ENCODE measurements at places on chromosomes 5 and 9.

DNA sequence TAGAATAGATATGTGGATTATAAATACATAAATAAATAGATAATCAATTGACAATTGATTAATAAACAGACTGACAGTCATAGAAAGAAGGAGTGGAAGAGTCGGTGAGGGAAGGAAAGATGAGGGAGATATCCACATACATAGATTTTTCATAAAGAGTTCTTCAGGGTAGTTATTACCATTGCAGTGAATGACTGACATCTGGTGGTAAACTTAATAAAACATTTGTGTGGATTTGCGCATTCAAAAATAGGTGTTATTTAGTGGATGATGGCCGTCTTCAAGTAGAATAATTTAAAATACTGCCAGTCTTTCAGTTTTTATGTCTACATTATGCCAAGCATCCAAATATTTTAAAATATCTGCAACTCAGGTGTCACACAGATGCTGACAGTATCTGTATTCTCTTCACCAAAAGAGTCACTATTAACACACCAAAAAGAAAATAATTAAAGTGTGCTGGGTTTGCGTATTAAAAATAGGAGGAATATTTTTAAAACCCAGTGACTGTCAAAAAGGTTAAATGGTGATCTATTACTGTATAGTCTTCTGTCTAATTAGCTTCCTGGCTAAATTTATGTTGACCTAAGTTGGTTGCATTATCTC, 78.8 kb downstream of the GIN1 start:
- peak; percentile 34 for DNase-seq

DNA sequence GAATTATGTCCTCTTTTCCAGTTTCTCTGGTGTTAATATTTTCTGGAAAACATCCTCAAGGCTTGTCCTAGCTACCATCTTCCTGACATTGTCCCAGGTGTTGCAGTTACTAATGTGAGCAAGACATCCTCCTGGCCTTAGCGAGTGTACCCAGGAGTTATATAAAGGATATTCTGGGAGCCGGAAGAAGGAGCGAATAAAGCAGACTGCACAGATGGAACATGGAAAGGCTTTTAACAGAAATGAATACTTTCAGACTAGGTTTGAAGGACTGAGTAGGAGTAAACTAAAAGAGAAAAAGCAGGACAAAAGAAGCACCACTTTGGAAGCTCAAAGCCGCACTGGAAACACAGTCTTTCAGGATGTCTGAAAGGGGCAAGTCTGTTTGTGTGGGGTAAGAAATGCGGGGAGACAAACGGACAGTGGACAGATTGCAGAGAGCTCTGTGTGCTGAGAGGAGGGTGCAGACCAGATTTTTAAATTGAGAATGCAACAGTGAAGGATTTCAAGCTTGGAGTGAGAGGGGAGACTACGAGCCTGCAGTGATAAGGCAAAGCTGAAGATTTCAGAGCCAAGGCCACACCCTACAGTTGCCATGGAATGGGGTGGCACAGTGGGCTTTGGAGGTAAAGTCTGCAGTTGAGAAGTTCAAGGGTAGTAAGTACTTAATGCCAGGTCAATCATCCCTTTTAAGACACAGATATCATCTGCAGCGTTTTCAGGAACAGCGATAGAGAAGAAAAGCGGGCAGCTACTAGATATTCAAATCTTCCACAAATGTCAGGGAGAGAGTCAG, 94.1 kb upstream of the TAF11L2 start:
- DNase-seq, result no peak

- no peak for DNase-seq
These were observed 30.0 kb downstream of the POLR1E start for GRCh38 chr9:37515620-37516258.

DNA sequence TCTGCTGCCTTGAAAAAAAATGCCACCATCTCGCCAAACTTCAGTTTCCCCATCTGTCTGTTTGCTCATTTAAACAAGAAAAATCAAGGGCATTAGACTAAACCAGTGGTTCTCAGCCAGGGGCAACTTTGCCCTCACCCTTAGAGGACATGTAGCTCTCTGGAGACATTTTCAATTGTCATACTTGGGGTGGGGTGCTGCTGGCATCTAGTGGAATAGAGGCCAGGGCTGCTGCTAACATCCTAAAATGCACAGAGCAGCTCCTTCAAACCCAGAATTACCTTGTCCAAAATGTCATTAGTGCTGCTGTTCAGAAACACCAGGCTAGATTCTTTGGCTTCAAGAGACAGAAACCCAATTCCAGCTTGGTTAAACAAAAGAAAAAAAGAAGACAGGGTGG, 71.1 kb upstream of the FOXE1 start:
- no peak for DNase-seq

- DNase-seq, result no peak
These were observed 48.1 kb downstream of the EPB41L4B start for GRCh38 chr9:109272745-109273144.

GRCh38 chr5:138350563-138350890, 2.0 kb upstream of the KDM3B start:
- DNase-seq, result no peak

DNA sequence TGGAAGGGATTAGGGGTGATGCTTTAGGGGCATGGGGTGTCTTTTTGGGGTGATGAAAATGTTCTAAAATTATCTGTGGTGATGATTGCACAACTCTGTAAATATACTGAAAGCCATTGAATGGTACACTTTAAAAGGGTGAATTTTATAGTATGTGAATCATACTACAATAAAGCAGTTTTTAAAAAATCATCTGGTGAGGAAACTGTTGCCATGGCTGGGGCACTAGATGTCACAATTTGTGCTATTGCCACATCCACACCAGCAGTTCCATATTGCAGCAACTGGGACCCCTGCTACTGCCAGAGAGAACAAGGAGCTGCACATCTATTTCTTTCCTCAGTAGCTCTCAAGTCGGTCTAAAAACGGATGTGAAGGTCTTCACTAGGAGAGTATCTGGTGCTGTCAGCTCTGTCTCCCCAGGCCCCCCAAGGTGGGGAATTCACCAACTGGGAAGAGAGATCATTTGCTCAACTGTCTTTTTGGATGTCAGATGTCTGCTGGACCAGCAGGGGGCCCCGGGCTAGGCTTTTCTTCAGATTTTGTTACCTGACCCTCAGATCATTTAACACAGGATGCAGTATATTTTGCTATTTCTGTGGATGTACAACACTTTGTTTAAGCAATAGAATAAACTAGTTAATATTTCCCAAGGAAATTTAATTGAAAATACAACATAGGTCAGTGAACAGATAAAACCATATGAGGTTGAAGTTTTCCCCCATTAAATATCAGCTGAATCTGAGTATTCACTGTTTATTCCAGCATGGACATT, 13.2 kb downstream of the CMYA5 start:
- DNase-seq, result peak; percentile 19

DNA sequence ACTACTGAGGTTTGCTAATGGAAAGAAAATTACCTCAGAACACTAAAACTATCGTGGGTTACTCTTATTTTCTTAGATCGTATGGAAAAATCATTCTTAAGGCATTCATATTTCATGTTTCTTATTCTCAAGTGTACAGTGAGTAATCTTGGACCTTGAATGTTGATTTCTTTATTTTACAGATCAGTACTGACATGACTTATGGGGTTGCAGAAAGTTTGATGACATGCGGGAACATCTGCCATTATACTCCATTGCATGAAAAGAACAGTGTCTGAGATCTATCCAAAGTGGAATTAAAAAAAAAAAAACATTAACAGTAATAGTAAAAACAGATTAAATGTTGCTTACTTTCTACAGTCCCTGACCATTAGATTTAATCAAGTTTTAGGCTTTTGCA, 1290.2 kb upstream of the WWC1 start:
- DNase-seq, result no peak

DNA sequence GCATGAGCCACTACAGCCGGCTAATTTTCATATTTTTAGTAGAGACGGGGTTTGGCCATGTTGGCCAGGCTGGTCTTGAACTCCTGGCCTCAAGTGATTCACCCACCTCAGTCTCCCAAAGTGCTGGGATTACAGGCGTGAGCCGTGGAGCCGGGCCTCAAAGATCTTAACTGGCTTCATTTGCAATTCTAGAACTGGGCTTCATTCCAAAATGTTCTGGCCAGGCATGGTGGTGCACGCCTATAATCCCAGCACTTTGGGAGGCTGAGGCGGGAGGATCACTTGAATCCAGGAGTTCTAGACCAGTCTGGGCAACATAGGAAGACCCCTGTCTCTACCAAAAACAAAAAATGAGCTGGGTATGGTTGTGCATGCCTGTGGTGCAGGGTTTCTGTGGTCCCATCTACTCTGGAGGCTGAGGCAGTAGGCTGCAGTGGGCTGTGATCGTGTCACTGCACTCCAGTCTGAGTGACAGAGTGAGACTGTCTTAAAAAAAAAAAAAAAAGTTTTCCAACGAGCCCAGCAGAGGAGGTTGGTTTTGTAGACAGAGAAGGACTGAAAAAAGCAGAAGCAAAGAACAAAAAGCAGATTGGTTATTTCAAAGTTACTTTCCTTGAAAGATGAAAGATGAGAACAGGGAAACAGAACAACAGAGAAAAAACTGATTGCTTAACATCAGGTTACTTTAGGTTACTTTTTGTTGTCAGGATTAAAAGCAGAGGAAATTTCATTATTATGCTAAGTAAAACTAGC, 78.2 kb downstream of the ANKRD55 start:
- no peak for DNase-seq

- DNase-seq, result peak; percentile 21
These were observed 16.9 kb downstream of the SEMA6A start for GRCh38 chr5:116557669-116558271.

DNA sequence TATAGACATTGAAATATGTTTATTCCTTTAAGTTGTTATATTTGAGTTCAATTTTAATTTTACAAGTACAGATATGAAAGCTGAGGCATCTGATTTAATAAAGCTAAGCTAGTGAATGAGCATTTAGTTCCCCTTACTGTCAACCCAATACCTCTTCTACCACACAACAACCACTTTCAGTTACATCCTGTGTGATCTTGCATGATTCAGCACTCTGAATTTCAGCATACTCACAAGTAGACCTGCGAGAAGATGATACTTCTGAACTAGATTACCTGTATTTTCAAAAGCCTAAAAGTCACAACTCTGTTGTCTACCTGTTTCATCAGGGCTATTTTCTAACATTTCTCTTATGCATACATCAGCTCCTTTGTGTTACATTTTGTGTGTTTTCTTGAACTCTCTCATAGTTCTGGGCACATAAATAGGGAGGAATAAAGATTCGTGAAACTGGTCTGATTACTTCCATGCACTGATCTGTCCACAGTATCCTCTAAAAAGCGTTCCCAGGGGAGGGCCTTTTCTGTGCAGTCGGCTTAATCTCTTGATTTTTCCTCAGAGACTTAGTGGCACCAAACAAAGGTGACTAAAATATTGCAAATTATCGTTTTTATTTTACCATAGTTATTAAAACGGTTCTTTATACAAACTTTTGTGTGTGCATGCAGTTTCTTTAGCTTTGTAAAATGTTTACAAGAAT, 2025.5 kb upstream of the NUDT12 start:
- DNase-seq, result no peak

- peak; percentile 15 for DNase-seq
These were observed 111.3 kb downstream of the FER start for GRCh38 chr5:108858959-108859358.

DNA sequence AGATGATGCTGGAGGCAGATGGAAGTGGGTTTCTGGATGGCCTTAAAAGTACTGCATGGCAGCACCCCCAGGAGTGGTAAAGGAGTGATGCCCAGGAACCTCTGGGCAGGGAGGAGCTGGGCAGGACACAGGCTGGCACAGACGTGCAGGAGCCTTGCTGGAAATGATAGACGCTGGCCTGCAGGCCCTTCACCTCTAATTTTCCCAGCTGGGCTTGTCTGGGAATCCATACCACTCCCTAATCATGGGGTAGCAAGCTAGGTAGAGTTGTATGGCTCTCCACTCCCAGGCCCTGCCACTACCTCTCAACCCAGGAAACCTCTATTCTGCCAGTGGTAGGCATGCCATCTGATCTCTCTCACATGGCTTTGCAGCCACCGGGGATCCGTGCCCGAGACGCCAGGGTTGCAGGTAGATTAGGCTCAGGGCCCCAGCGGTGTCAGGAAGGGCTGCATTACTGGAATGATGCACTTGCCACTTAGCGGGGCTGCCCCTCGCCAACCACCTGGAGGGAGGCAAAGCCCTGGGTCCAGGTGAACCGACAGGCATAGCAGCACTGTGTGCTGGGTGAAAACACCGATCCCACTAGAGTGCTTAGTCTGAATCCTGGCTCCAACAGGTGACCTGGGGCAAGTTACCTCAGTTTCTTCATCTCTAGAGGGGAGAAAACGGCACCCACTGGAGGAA, 79.6 kb upstream of the SLC25A51 start:
- DNase-seq, result no peak

- DNase-seq, result peak; percentile 74
These were observed 58.6 kb downstream of the STARD4 start for GRCh38 chr5:111453747-111454146.

GRCh38 chr5:113253037-113253436, 181.8 kb downstream of the TSSK1B start:
- no peak for DNase-seq

GRCh38 chr5:86979811-86980411, 287.8 kb upstream of the RASA1 start:
- peak; percentile 85 for DNase-seq

DNA sequence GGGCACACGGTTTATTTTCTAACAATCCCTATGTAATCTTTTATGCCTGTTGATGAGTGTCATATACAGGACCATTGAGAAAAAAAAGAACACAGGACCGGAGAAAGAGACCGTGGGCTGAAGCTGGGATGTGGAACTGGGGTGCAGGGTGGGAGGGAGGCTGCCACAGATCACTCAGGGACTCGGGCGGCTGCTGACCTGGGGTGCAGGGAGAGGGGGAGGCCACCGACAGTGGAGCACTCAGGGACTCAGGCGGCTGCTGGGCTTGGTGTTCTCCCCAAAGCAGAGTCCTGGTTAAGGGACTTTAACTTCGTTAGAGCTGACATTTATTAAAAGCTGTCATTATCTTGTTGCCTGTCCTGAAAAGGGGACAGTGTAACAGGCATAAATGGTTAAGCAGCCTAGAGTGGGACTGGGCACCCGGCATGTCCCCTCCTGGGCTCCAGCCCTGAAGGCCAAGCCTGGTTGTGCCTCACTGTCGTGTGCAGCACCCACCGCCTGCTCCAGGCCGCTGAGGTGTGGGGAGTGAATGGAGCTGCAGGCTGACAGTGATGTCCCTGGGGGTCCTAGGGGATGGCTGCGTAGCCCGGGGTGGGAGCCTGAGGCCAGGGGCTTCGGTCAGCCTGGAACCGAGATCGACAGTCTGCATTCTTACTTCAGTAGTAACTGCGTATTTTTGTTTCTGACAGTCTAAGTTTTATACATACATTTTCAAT, 14.0 kb downstream of the NDUFS6 start:
- DNase-seq, result no peak

Measured in fibroblast of skin of back (primary cell).